ENCODE measurements at places on chromosomes 6 and 20.

DNA sequence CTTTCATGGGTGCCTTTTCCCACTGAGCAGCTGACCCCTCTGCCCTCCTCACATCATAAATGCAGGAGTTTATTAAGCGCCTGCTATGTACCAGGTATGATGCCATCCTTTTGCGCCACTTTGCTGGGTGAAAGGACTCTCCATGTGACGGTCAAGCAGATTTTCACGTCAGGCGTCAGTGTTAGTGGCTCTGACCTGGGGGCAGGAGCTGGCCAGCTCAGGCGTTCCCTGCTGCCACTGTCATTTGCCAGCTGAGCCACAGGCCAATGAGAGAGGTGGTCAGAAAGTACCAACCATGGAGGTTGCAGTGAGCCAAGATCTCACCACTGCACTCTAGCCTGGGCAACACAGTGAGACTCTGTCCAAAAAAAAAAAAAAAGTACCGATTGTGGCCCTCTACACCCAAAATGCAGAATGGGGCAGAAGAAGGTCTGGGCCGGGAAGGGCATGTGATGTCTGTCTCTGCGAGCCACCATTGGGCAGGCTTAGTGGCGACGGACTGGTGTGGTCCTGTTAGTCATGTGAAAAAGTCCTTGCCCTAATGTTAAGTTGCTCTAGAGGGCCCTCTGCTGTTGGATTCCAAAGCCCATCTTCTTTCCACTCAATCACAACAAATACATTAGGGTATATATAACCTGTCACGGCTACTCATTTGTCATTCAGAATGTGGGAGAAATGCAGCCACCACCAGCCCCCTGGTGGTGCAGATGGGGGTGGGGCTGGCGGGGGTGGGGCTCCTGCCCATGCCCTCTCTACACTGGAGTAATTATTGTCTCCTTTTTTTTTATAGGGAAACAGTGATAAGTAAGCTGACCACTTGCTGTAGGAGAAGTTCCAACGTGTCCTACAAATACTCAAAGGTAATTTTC lies 18.4 kb upstream of the SLC22A1 start:
- peak; percentile 45 for DNase-seq

DNA sequence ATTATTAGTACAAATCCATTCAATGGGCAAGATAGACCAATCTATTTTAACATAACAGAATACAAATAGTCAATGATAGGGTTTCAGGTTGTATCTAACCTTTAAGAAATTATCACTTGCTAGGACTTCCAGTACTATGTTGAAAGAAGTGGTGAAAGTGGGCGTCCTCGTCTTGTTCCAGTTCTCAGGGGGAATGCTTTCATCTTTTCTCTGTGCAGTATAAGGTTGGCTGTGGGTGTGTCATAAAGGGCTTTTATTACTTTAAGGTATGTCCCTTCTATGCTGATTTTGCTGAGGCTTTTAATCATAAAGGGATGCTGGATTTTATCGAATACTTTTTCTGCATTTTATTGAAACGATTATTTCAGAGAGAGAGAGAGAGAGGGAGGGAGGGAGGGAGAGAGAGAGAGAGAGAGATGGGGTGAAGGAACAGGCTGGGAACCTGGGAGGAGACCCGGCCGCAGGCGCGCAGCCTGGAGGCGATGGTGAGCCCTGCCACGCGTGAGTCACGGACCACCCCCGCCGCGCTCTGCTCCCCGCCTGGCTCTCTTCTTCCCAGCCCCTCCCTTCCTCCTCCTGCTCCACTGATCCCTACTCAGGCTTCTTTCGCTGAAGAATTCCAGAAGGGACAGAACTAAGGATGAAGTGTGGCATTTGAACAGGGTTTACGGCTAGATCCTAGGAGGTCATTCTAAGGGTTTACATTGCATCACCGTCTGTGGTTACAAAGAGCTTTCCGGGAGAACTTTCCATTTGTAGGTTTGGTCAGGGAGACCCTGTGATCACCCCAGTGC lies 45.5 kb upstream of the HLA-E start:
- no peak for DNase-seq

- no peak for DNase-seq
These were observed 995.8 kb upstream of the FLRT3 start for GRCh38 chr20:15333170-15333569.

DNA sequence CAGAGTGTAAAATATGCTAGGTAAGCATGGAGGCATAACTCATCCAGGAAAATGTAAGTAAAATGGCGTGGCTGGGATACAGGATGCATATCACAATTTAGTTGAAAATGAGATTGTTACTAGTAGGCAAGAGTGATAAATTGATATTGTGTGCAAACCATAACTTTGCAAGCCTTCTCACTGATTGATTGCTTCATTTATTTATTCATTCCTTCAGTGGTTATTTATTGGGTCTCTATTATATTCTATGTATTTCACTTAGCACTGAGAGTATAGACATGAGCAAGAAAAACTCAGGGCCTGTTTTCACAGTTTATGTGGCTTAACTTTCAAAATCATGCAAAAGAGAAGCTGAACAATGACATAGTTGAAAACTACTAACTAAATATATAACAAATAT lies 241.0 kb upstream of the EYS start:
- DNase-seq, result no peak

DNA sequence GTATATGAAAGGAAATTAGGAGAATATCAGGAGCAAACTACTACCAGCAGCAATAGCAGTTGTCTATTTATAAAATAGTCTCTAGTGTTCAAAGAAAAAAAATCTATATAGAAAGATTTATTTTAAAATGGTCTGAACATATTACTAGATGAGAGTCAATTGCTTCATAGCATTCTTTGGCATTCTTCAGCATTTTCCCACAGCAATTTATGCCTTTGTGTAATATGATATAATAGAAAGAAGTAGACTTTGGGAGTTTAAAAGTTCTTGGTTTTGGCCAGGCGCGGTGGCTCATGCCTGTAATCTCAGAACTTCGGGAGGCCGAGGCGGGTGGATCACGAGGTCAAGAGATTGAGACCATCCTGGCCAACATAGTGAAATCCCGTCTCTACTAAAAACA lies 157.0 kb upstream of the PLN start:
- no peak for DNase-seq

- DNase-seq, result peak; percentile 83
These were observed 52.2 kb downstream of the MARCKS start for GRCh38 chr6:113909224-113909856.

GRCh38 chr20:44981736-44982406 lies 15.6 kb downstream of the STK4 start:
- DNase-seq, result no peak

DNA sequence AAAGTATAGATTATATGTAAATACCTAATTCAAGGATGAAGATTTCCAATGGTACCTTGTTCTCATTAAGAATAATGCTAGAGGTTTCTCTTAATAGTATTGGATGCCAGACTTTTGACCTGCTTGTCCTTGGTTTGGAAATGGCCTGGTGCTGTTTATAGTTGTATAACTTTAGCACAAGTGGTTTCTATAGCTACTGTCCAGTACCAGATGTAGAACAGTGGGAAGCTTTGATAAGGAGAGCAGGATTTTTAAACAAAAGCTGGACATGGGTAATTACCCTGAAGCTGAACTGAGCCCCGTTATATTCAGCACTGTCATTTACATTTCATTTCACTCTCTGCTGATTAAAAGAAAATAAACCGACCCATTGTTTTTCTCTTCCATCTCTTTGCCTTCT lies 43.7 kb downstream of the TRMT11 start:
- DNase-seq, result no peak

DNA sequence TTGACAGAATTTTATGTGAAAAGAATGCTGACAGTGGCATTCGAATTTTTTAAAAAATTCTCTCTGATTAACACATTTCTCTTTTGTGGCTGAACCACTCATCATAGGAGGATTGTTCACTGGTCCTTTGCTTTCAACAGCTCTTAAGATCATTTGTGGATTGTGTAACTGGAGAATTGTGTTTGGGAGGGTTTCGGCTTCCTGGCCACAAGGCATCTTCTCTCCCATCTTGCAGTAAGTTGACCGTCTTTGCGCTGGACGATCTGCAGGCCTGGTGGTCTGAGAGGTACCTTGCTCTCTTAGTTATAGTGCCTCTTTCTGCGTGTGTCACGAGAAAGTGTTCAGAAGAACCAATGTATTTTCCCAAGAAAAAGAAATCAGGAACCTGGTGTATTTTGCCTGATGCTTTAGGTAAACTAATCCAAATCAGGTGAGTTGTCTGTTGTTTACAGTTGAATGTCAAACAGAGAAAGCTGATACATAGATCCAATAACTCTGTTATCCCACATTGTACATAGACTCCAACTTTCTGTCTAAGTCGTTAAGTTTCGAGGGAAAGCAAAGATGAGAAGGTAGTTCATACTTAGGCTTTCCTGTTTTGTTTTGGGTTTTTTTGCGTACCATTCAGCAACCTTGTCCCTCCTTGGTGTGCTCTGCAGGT lies 14.8 kb upstream of the EXOC2 start:
- DNase-seq, result no peak

- DNase-seq, result no peak
These were observed 142.9 kb downstream of the WDR27 start for GRCh38 chr6:169558774-169559441.

- DNase-seq, result no peak
These were observed 76.3 kb downstream of the FARS2 start for GRCh38 chr6:5337573-5337972.

- no peak for DNase-seq
These were observed 155.1 kb upstream of the ENPP5 start for GRCh38 chr6:46325561-46326530.

DNA sequence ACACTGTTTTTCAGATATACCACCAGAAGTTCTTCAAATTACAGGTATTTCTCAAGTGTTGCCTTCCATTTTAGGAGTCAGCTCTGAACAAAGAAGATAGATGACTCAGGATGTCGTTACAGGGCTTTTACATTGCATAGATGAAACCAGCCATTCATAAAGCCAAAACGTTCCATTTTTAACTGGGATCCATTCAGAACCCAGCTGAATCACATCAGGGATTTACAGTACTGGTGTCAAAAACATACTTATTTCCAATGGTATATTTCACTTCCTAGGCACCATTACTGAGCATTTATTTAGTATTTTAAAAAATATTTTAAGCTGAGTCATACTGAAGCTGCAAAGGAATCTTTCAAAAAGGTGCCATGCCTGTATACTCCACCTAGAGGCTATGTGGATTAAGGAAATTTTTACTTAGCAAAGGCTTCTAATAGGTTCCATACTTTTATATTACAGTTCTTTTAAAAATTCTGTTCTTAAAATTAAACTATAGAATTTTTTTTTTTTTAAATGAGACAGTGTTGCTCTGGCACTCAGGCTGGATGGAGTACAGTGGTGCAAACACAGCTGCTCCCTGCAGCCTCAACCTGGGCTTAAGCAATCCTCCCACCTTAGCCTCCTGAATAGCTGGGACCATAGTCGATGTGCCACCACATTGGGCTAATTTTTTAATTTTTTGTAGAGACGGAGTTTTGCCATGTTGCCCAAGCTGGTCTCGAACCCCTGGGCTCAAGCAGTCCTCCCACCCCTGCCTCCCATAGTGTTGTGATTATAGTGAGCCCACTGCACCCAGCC lies 2.6 kb downstream of the ASF1A start:
- peak; percentile 84 for DNase-seq

- no peak for DNase-seq
These were observed 419.4 kb upstream of the JARID2 start for GRCh38 chr6:14826456-14826855.

- no peak for DNase-seq
These were observed 44.0 kb upstream of the COL21A1 start for GRCh38 chr6:56291302-56291917.

- DNase-seq, result no peak
These were observed 497.8 kb upstream of the ARID1B start for GRCh38 chr6:156279261-156279969.

DNA sequence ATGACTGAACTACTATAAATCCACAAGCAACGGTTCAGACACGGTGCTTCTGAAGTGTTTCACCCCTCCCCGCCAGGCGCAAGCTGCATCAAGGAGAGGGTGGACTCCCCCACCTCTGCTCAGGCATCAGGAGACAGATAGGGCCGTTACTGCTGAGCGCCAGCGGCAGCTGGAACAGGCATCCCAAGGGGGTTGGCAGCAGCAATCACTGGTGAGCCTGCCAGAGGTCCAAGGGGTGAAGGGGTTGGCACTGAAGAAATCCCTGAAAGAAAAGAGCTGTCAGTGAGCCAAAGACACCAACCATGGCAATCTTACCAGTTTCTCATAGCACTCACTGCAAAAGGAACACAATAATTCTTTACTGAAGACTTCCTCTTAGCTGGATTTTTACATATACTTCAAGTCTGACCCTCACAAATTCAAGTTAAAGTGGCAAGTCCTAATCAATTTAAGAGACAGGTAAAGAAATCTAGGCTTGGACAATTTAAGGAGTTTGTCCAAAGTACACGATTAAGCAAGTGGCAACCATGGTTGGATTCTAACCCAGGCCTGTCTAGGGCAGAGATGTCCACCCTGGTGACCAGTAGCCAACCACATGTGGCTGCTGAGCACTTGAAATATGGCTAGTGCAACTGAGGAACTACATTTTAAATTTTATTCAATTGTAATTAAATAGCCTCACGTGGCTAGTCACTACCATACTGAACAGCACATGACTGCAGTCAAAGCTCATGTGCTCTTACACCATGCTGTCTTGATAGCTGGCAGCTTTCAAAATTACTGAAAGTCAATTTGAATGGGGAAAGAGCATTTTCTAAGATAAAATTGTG lies 21.7 kb upstream of the TBC1D20 start:
- DNase-seq, result no peak

GRCh38 chr6:138504764-138505689 lies 5.7 kb upstream of the NHSL1 start:
- no peak for DNase-seq

- no peak for DNase-seq
These were observed 99.6 kb downstream of the SSR1 start for GRCh38 chr6:7213416-7213815.

GRCh38 chr20:10639077-10639736 lies 34.6 kb downstream of the JAG1 start:
- no peak for DNase-seq

- DNase-seq, result no peak
These were observed 141.7 kb downstream of the RFX6 start for GRCh38 chr6:117018771-117019170.

DNA sequence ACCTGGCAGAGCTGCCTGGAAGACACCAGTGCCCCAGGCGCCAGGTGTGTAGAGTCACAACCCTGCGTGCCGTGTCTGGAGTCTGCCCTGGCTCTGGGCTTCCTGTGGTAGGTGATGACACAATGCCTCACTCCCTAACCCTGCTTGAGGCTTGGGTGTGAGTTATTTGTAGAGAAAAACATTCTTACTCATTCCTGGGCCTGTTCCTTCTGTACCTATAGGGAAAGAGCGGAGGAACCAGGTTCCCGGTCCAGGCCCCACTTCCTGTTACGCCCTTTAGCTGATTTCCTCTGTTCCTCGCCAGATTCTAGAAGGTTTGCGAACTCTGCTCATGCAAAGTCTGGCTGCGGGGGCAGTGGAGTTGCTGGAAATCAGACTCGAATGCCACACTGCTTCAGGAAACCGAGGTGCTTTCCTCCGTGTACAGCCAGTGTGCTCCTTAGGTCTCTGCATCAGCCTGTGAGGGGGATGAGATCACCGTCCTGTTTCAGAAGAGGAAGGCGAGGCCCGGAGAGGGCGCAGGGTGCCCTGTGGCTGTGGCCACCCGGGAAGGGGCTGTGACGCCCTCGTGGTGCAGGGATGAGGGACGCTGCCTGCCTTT lies 67.1 kb upstream of the DUSP22 start:
- peak; percentile 90 for DNase-seq

GRCh38 chr20:62458275-62459251 lies 17.2 kb downstream of the GATA5 start:
- DNase-seq, result no peak

- DNase-seq, result no peak
These were observed 4.3 kb upstream of the SERINC3 start for GRCh38 chr20:44526129-44526528.
